Smooth muscle cell of the brain vasculature (primary cell): ENCODE measurements at places on chromosomes 1 and 21.
A peak's percentile ranks its signal among the peaks of the same experiment; 100 is the strongest.

- DNase-seq = no peak
Observed at GRCh38 chr1:175969231-175969630, 225.8 kb upstream of the TNR start.

- no peak for DNase-seq
Observed at GRCh38 chr1:115840605-115841460, at the start of gene NHLH2. TSS of gene NHLH2 (minus strand) at chr1:115841126. CDS start at chr1:115838372, 2,754 bp downstream.

- no peak for DNase-seq
Observed at GRCh38 chr1:211616231-211616964, 37.4 kb upstream of the SLC30A1 start.

DNA sequence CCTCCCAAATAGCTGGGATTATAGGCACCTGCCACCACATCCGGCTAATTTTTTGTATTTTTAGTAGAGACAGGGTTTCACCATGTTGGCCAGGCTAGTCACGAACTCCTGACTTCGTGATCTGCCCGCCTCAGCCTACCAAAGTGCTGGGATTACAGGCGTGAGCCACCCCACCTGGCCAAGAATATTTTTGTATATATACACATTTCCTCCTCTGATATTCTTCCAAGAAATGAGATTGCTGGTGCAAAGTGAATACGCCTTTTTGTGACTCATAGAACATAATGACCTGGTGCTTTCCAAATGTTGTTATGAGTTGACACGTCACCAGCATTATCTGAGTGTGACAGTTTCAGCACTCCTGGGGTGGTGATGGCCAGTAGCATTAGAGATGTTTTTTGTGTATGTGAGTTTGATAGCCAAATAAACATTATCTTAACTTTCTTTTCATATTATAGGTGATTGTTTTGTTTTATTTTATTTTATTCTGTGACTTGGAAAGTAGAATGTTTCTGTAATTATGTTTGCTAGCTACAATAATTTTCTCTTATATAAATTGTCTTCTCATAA is 54.9 kb downstream of the KCNK1 start:
- no peak for DNase-seq

DNA sequence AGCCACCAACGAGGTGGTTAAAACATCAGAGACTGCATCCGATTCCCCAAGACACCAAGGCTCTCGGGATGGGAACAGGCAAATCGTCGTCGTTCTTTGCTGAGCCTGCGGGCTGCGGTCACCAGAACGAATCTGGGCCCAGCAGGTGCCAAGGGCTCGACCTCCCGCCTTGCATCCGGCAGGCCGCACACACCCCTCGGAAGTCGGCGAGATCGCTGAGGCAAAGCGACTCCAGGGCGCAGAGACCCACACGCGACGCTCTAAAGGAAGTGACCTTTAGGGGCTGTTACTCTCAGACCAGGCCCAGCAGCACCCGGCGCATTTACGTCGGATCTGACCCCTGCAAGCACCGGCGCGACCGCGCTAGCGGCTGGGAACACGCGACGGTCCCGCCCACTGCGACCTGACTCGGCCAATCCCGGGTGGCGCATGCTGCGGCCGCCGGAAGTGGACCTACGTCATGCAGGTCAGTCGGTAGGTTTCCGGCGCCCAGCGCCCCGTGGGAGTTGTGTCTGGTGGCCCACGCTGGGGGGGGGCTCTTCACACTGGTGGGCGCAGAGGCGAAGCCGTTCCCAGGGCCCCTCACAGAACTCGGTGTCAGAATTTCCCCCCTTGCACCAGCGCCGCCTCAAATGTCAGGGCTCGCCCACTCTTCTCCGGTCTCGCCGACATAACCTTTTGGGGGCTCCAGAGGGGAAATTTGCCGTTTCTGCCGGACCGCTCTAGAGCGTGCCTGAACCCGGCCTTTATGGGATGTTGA is 7.5 kb upstream of the PARK7 start:
- DNase-seq = peak; percentile 67

GRCh38 chr1:115564201-115564600 is 77.6 kb upstream of the VANGL1 start:
- no peak for DNase-seq
